ENCODE measurements at places on chromosomes 7 and 10. TPM values are rescaled to one million over a fixed set of nuclear protein-coding genes. Genes with fewer than 3 reads are reported as not detected.

MBLAC1 gene
- 1.7 TPM for polyA plus RNA-seq

COL26A1 gene
- polyA plus RNA-seq = 22.8 TPM

ARL5B gene
- 43.4 TPM for polyA plus RNA-seq

GPR146 gene
- 4.5 TPM for polyA plus RNA-seq

FEZF1 gene
- not detected for polyA plus RNA-seq

MARCHF5 gene
- polyA plus RNA-seq = 77.7 TPM

TSPAN14 gene
- polyA plus RNA-seq = 86.2 TPM

SPDYE8 gene
- polyA plus RNA-seq = 0.21 TPM

MRC1 gene
- polyA plus RNA-seq = 11.6 TPM

IGFBP1 gene
- polyA plus RNA-seq = 0.47 TPM

RPEL1 gene
- polyA plus RNA-seq = 0.17 TPM

SPDYE11 gene
- 0.50 TPM for polyA plus RNA-seq
